Mesendoderm (in vitro differentiated cells): ENCODE measurements at places on chromosomes 16 and 17.

GRCh38 chr17:2455956-2456355 lies 55.1 kb upstream of the MNT start:
- no peaks in the 10 kb centered on the region for H3K4me1 ChIP-seq
- no peak overlapping the region for H3K4me3 ChIP-seq
- no peaks in the 10 kb centered on the region for H3K36me3 ChIP-seq
- no peak overlapping the region for H3K27ac ChIP-seq
- DNase-seq = no peak

GRCh38 chr16:49884033-49885015 lies 28.4 kb upstream of the ZNF423 start:
- H3K27ac ChIP-seq = no peak overlapping the region
- peaks cover 5% of the 10 kb centered on the region for H3K4me1 ChIP-seq
- no peaks in the 10 kb centered on the region for H3K36me3 ChIP-seq
- H3K27me3 ChIP-seq = no peaks in the 10 kb centered on the region
- peak; percentile 80 for DNase-seq

GRCh38 chr17:9805769-9806168 lies 14.4 kb upstream of the DHRS7C start:
- H3K27ac ChIP-seq = no peak overlapping the region
- no peaks in the 10 kb centered on the region for H3K27me3 ChIP-seq
- peak; percentile 60 for DNase-seq
- no peaks in the 10 kb centered on the region for H3K36me3 ChIP-seq
- H3K4me1 ChIP-seq = peaks cover 2% of the 10 kb centered on the region
- no peak overlapping the region for H3K4me3 ChIP-seq

GRCh38 chr17:312476-313148 lies 40.0 kb downstream of the RPH3AL start:
- H3K4me1 ChIP-seq = no peaks in the 10 kb centered on the region
- no peaks in the 10 kb centered on the region for H3K36me3 ChIP-seq
- H3K27me3 ChIP-seq = no peaks in the 10 kb centered on the region
- no peak for DNase-seq
- H3K4me3 ChIP-seq = no peak overlapping the region

DNA sequence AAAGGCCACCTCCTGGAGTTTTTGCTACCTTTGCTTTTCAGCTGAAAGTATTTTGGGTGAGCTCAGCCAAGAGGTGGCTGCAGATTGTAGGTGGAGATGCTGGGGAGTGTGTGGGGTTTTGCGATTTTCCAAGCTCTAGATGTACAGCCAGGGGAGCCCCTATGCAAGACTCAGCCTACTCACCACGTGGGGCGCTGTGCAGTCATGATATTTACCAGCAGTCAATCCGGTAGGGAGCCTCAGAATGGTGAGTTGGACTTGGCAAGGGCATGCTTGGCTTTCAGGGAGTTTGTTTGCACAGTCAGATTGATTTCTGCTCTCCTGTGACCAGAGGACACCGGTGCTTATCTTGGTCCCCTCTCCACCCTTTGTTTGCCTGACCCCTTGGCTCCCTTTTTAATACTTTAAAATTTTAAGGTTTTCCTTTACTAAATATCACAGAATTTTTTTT lies 175.3 kb downstream of the UTP18 start:
- H3K4me3 ChIP-seq = no peak overlapping the region
- peak; percentile 73 for DNase-seq
- H3K27me3 ChIP-seq = no peaks in the 10 kb centered on the region
- H3K27ac ChIP-seq = no peak overlapping the region

- no peaks in the 10 kb centered on the region for H3K27me3 ChIP-seq
- no peak overlapping the region for H3K4me3 ChIP-seq
- H3K4me1 ChIP-seq = peaks cover 5% of the 10 kb centered on the region
- no peak for DNase-seq
- H3K36me3 ChIP-seq = no peaks in the 10 kb centered on the region
- H3K27ac ChIP-seq = no peak overlapping the region
These were observed 98.3 kb upstream of the CIBAR2 start for GRCh38 chr16:85210423-85211169.

DNA sequence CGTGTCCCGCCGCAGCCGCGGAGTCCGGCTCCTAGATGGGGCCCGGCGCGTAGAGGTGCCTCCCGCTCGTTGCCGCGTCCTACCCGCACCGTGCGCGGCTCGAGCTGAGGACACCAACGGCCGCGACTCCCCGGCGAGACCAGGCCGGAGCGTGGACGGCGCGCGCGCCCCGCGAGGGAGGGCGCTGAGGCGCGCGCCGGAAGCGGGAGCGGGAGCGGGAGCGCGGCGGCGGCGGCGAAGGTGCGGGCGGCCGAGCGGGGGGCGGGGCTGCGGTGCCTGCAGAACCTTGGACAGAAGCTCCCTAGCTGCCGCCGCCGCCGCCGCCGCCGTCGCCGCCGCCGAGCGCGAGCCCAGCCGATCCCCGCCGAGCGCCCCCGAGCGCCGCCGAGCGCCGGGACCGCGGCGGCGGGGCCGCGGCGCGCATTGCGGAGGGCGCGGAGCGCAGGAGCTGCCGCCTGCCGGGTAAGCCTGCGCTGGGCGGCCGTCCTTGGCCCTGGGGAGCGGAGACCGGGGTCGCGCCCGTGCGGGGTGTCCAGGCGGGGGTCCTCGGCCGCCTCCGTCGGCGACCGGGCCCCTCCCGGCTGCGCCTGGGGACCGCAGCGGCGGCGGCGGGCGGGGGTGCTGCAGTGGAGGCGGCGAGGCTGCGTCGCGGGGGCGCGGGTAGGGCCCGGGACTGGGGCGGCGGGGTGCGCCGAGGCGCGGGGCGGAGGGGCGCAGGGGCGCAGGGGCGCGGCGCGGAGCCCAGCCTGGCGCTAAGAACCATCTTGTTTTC lies at the start of gene CDK5R1:
Gene CDK5R1 (plus strand): TSS at position 293 of the 772 bp plus-strand sequence. CDS start 628 bp downstream, outside the sequence.
- H3K4me3 ChIP-seq = peak within 1 kb of the TSS; percentile 54
- peak; percentile 84 for DNase-seq
- peak within 1 kb of the TSS; percentile 75 for H3K27ac ChIP-seq
- H3K4me1 ChIP-seq = peaks cover 19% of the 10 kb centered on the region
- no peaks in the 10 kb centered on the region for H3K27me3 ChIP-seq
- H3K36me3 ChIP-seq = peaks cover 2% of the 10 kb centered on the region

DNA sequence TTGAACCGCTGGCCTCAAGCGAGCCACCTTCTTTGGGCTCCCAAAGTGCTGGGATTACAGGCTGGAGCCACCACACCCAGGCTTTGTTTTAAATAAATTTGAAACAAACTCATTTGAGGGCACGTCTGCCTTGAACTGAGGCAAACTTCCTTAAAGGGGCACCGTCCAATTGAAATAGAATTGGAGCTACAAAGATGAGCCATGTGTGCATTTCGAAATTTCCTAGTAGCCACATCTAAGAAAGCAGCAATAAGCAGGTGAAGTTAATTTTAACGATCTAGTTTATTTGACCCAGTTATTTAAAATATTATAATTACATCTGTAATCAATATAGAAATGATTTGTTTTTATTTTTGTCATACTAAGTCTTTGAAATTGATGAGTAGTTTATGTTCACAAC lies 755 bp upstream of the C16orf89 start:
- no peaks in the 10 kb centered on the region for H3K36me3 ChIP-seq
- DNase-seq = no peak
- no peaks in the 10 kb centered on the region for H3K4me1 ChIP-seq
- no peak overlapping the region for H3K27ac ChIP-seq
- H3K27me3 ChIP-seq = no peaks in the 10 kb centered on the region
- no peak overlapping the region for H3K4me3 ChIP-seq

- H3K27ac ChIP-seq = no peak overlapping the region
- no peaks in the 10 kb centered on the region for H3K4me1 ChIP-seq
- no peak overlapping the region for H3K4me3 ChIP-seq
- H3K36me3 ChIP-seq = no peaks in the 10 kb centered on the region
- no peaks in the 10 kb centered on the region for H3K27me3 ChIP-seq
- DNase-seq = no peak
These were observed 62.4 kb upstream of the MTMR4 start for GRCh38 chr17:58576679-58577367.

DNA sequence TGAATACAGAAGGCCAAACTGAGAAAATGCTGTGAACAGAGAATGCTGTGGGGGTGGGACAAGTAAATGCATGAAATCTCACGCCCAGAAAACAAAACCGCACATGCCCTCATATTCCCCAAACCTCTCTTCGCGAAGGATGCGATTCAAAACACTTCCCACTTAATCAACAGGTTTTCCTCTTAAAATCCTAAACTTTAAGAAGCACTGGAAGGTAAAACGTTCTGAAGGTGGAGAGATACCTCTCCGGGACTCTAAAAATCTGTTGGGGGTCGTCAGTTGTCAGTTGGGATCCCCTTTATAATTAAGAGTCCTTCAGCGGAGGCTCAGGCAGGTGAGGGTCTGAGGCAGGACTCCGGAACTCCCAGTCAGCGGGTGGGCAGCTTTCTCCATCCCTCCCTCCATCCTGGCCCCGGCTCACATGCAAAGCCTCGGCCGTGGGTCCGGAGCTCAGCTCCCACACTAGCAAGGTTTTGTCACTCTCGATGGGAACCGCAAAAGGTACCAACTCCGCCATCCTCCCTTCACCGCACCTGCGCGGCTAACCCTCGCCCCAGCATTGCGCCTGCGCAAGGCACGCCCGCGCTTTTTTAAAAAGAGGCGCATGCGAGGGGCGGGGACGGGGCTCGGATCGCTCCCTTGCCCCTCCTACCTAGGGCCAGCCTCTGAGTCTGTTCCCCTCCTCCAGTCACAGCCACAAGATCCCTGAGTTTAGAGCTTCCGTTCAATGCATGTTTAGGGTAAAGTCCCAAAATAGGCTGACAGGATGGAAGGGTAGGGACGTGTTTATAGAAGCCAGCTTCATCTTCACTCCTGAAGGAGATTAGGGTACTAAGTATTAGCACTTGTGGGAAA lies at the start of gene RDM1:
Gene RDM1 (minus strand): TSS at position 563 of the 855 bp plus-strand sequence. CDS start 46 bp downstream, at position 517.
- H3K4me3 ChIP-seq = peak within 1 kb of the TSS; percentile 9
- DNase-seq = peak; percentile 92
- peaks cover 3% of the 10 kb centered on the region for H3K4me1 ChIP-seq
- no peaks in the 10 kb centered on the region for H3K36me3 ChIP-seq

- DNase-seq = no peak
- no peaks in the 10 kb centered on the region for H3K36me3 ChIP-seq
- H3K27ac ChIP-seq = no peak overlapping the region
- no peak overlapping the region for H3K4me3 ChIP-seq
- no peaks in the 10 kb centered on the region for H3K27me3 ChIP-seq
These were observed 11.4 kb upstream of the KREMEN2 start for GRCh38 chr16:2952679-2953078.

DNA sequence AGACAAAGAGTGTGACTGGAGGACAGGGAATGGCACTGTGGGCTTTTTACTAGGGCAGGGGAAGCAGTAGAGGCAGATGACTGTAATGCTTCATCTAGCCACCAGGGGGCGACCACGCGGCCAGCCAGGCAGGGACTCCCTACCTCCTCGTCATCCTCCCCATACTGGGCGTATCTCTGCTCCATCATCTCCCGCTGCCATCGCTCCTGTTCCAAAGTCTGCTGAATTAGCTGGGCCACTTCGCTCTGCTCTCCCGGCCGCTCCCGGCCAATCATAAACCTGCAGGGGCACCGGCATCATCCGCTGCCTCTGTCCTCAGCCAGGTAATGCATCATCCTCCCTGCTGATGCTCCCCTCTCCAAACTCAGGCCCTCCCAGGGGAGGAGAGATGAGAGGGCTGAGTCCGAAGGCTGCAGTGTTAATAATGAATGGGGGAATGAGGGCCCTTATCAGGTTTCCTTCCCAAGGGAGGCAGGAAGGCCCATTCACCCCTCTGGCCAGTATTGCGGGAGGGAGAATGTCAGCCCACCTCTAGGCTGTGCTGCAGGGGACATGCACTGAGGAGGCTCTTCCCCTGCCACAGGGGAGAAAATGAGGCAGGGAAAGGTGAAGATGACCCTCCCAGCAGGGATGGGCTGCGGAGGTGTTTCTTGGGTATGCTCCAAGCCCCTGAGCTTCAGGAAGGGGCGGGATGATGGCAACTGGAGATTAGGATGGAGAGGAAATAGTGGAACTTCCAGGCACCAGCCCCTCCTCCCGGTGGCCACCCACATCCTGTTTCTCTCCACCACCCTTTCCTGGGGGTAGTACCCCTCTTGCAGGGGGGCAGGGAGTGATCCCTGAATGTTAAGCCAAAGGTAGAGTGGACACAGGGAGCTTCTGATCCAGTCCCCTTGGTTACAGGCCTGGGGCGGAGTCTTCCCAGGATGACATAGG lies 10.3 kb upstream of the SAMD14 start:
- no peak overlapping the region for H3K4me3 ChIP-seq
- H3K36me3 ChIP-seq = peaks cover 16% of the 10 kb centered on the region
- H3K27ac ChIP-seq = no peak overlapping the region
- H3K4me1 ChIP-seq = peaks cover 4% of the 10 kb centered on the region

- no peak overlapping the region for H3K27ac ChIP-seq
- no peaks in the 10 kb centered on the region for H3K36me3 ChIP-seq
- H3K27me3 ChIP-seq = no peaks in the 10 kb centered on the region
- no peak for DNase-seq
- H3K4me1 ChIP-seq = no peaks in the 10 kb centered on the region
These were observed 25.1 kb downstream of the SLC6A4 start for GRCh38 chr17:30210366-30210765.

GRCh38 chr17:4074831-4075495 lies 67.9 kb downstream of the ZZEF1 start:
- peak; percentile 58 for DNase-seq
- no peaks in the 10 kb centered on the region for H3K27me3 ChIP-seq
- peaks cover 5% of the 10 kb centered on the region for H3K36me3 ChIP-seq
- no peak overlapping the region for H3K27ac ChIP-seq

GRCh38 chr16:55506708-55507107 lies 2.2 kb upstream of the LPCAT2 start:
- H3K36me3 ChIP-seq = peaks cover 8% of the 10 kb centered on the region
- H3K27ac ChIP-seq = no peak overlapping the region
- H3K4me1 ChIP-seq = no peaks in the 10 kb centered on the region
- no peaks in the 10 kb centered on the region for H3K27me3 ChIP-seq

GRCh38 chr16:14529010-14529669 lies 100.9 kb downstream of the PARN start:
- H3K27ac ChIP-seq = no peak overlapping the region
- no peaks in the 10 kb centered on the region for H3K27me3 ChIP-seq

GRCh38 chr17:46020023-46020761 lies 21.1 kb downstream of the STH start:
- no peaks in the 10 kb centered on the region for H3K36me3 ChIP-seq
- no peaks in the 10 kb centered on the region for H3K4me1 ChIP-seq

GRCh38 chr17:16495561-16495960 lies 3.6 kb upstream of the LRRC75A start:
- no peaks in the 10 kb centered on the region for H3K4me1 ChIP-seq
- H3K27me3 ChIP-seq = no peaks in the 10 kb centered on the region
- no peak overlapping the region for H3K4me3 ChIP-seq
- no peak for DNase-seq
- no peak overlapping the region for H3K27ac ChIP-seq
